ENCODE measurements at places on chromosomes 1 and 21.

DNA sequence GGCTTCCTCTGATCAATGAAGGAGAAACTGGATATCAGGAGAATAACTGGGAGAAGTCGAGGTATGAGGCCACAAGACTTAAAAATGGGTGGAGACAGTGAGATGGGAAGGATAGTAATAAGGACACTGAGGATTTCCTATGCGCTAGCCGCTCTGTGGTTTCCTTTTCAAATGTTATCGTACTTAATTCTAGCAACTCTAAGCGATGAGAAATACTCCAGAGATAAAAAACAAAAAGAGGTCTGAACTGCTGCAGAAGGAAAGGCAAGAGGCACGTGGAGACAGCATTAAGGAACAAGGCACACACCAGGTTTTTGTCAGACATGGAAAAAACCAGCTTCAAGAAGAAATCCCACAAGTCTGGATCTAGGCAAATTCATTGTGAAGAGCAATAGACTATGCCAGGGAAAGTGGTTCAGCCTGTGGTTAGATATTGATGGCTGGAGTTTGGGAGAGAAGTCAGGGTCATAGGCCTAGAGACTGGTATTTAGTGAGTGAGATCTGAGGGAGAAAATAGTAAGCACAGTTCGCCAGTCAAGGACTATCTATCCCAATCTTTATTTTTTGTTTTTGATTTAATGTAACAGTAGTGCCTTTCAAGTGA lies 5.3 kb downstream of the CLCA2 start:
- DNase-seq = no peak

- DNase-seq = no peak
Measured at GRCh38 chr1:58939666-58940370, 156.0 kb upstream of the JUN start.

GRCh38 chr21:36386031-36386642 lies 945 bp downstream of the CHAF1B start:
- DNase-seq = no peak

- no peak for DNase-seq
Measured at GRCh38 chr1:20701446-20701845, 16.4 kb downstream of the KIF17 start.

- no peak for DNase-seq
Measured at GRCh38 chr21:17819877-17820229, 697 bp upstream of the C21orf91 start.

GRCh38 chr1:202291001-202291400 lies 50.7 kb downstream of the UBE2T start:
- DNase-seq = no peak

GRCh38 chr21:33761441-33762036 lies 119.2 kb downstream of the ITSN1 start:
- no peak for DNase-seq

DNA sequence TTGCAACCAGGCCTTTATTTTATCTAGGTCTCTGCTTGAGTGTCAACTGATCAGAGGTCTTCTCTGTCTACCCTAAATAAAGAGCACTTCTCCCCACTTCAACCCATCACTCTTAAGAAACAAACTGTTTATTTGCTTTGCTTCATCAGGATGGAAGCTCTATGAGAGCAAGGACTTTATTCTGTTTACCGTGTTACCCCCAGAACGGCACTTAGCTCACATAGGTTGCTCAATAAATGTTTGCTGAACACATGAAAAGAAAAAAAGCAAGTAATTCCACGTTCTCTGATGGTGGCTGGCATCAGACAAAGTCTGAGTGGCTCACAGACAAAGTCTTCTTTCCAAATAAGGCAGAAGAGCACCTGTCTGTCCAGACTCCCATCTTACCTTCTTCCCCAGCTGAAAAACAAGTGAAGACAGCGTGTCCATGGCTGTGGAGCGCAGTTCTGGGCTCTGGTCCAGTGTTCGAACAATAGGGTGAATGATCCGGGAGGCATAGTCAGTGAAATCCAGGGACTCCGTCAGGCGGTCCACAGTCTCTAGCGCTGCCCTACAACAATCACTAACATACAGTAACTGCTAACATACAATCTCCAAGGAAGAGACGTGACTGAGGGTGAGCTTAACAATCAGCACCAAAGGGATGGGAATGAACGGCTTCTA lies 22.9 kb downstream of the ANGPTL7 start:
- DNase-seq = no peak

DNA sequence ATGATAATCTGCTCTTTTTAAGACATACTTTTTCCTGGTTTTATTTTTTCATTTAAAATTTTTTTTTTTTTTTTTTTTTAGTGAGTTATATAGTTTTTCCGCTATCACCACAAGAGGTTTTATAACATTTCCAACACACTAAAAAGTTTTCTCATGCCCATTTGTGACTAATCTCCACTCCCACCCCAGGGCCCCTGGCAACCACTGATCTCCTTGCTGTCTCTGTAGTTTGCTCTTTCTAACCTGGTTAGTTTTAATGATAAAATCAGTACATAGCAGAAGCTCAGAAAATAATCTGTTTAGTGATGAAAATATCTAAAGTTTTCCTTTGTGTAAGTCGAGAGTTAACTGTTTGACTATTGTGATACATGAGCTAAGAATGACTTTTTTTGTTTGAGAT lies 41.8 kb downstream of the IARS2 start:
- DNase-seq = no peak

All from activated CD8-positive, alpha-beta memory T cell treated with anti-CD3 and anti-CD28 coated beads for 1 hour (primary cell).